Neural crest cell (in vitro differentiated cells): ENCODE measurements at places on chromosomes 4 and X. TPM values are rescaled to one million over a fixed set of nuclear protein-coding genes. Genes with fewer than 3 reads are reported as not detected.

Gene ANAPC10
- 19.4 and 22.6 TPM in 2 replicates for total RNA-seq

Gene CWH43
- total RNA-seq: not detected in 2 replicates

GRCh38 chr4:79049840-79050540, 110.8 kb upstream of the PAQR3 start:
- no peak for DNase-seq

Gene TBC1D25
- total RNA-seq: 9.1 and 12.0 TPM in 2 replicates

GRCh38 chr4:174561560-174561959, 39.3 kb upstream of the HPGD start:
- no peak for DNase-seq

- DNase-seq: no peak
These were observed 961.0 kb downstream of the PCDH18 start for GRCh38 chr4:136571315-136571714.

- peak; percentile 57 for DNase-seq
These were observed 2.8 kb upstream of the PCDH7 start for GRCh38 chr4:30717208-30718020.

DNA sequence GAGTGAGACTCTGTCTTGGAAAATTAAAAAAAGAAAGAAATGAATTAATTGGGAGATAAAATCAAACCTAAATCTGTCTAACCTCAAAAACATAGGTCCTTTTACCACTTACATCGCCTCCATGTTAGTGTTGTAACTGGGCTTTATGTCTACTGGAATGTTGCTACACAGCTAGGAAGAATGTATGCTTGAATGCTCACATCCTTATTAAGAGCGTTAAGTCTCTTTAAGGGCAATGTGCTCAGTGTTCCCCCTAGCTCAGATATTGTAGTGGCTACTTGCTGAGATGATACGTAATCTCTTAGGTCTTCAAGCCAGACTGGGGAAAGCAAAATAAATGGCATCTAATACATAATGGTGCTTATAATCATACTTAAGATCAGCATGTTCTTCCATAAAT, 1072.8 kb downstream of the PDHA2 start:
- DNase-seq: no peak

DNA sequence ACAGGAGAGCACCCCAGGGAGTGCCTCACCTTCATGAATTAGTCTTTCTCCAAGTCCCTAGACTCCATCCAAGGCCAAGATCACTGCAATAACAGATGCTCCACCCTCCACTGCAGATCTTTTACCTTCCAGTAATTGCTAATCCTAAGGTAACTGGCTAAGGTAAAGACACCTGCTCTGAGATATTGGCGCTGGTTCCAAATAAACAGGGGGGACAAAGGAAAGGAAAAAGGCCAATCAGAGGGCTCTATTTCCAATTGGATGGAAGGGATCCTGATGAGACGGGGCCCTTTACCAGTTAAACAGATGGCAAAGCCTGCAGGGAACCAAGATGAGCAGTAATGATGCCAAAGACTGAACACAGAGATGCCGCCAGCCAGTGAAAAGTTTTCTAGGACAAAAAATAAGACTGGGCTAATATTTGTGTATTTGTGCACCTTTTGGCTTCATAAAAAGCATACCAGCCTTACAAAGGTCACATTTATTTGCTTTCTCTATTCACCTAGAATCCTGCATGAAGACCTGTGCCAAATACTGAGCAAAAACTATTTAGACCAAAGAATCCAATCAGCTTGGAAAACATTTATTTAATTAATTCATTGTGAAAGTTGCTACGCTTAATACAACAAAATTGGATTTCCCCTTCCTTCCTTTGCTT, 148.5 kb downstream of the PPP3CA start:
- DNase-seq: no peak

Gene COX7B2
- not detected in 2 replicates for total RNA-seq

DNA sequence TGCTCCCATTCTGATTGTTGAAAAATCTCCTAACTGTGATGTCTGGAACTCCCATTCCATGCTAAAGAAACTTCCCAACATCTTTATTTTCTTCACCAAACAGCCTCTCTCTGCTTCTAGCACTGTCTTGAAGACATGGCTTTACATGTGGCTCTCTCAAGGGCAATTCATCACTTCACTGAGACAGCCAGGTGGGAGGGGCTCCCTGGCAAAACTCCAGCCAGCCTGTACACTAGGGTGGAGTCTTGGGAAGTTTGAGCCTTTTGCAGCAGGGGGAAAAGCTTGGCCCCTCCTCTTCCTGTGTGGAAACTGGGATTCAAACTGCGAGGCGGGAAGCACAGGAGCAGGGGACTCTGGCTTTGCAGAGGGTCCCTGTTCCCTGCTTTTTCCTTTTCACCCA, 130.5 kb upstream of the TTC29 start:
- no peak for DNase-seq

GRCh38 chrX:17842769-17843525, 18.2 kb downstream of the RAI2 start:
- no peak for DNase-seq

DNA sequence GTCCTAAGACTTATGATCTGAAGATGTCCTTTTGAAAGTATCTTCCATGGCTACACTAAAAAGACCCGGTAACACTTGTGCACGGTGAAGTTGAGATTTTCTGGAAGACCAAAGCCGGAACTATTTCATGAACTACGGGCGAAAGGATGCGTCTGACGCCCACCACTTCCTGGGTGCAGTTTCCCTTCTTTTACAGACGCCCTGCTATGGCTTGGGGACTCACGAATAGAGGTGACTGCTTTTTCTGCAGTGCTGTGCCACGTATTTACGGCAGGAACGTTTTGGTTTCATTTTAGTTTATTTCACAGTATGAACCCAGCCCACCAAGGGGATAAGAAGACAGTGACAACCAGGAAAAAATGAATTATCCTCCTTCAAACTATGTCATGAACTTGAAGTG, 180.4 kb downstream of the AFAP1 start:
- no peak for DNase-seq

- DNase-seq: no peak
These were observed 25.6 kb downstream of the SORBS2 start for GRCh38 chr4:185786422-185786821.

- DNase-seq: no peak
These were observed 141.2 kb upstream of the INTU start for GRCh38 chr4:127491571-127491970.

GRCh38 chrX:115894087-115894486, 276.5 kb upstream of the AGTR2 start:
- no peak for DNase-seq

DNA sequence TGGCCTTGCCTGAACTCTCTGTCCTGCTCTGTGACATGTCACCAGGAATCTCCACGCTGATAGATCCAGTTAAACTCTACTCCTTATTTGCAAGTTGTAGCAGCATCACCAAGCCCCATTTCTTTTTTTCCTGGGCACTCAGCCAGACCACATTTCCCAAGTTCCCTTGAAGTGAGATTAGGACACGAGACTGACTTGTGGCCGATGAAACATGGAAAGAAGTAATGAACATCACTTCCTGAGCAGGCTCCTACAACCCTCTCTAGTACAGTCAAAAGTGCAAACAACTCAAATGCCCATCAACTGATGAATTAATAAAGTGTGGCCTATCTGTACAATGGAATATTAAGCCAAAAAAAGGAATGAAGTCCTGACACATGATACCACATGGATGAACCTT, 74.6 kb downstream of the MAP3K15 start:
- no peak for DNase-seq

DNA sequence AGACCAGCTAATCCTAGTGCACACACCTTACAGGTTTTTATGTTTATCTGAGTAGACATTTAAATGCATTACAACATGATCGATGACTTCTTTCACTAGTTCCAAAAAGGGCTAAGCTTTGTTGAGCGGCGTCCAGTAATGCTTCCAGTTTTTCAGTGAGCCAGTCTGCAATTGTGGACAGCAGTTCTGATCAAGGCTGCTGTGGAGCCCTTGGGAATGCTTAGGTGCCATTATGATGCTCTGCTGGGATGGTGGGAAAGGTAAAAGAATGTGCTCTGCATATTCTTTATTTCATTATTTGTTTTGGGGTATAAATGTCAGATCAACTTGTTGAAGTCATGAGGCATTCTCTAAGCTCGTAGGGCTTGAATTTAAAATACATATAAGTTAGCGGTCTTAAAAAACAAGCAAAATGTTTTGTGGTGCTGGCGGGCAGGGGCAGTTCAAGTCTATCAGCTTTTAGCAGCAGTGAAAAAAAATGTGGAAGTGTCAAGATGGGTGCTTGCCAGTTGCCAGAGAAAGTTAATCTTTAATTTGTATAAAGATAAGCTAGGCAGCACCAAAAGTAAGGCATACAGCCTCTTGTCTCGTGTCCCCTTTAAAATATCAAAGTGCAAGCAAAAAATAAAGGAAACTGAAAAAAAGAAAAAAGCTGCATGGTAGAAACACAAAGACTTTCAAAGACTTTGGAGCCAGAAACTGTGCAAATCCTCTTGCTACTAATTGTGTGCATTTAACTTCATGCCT, 5.8 kb downstream of the MID1IP1 start:
- DNase-seq: no peak

DNA sequence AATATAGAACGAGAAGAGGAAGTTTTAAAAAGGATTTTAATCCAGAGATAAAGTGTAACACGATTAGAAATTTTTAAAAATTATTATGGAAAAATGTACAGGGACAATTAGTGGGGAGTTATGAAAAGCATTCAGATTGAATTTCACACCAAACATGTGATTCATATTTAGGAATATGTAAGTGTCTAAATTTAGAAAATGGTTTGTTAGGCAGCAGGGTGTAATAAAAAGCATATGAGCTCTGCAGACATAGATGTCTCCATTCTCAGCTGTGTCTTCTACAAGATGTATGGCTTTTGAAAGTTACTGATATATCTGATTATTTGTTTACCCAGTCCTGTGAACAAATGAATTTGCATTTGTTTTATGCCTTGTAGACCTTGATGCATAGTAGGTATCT, 638.9 kb upstream of the AGA start:
- no peak for DNase-seq

Gene SLC34A2
- not detected in 2 replicates for total RNA-seq

GRCh38 chrX:43878906-43879526, 3.2 kb downstream of the MAOB start:
- DNase-seq: no peak

Gene MMGT1
- total RNA-seq: 19.3 and 21.0 TPM in 2 replicates

- no peak for DNase-seq
These were observed 183.4 kb downstream of the ANKRD50 start for GRCh38 chr4:124529131-124529530.
